ENCODE measurements at places on chromosomes 16 and 17.

DNA sequence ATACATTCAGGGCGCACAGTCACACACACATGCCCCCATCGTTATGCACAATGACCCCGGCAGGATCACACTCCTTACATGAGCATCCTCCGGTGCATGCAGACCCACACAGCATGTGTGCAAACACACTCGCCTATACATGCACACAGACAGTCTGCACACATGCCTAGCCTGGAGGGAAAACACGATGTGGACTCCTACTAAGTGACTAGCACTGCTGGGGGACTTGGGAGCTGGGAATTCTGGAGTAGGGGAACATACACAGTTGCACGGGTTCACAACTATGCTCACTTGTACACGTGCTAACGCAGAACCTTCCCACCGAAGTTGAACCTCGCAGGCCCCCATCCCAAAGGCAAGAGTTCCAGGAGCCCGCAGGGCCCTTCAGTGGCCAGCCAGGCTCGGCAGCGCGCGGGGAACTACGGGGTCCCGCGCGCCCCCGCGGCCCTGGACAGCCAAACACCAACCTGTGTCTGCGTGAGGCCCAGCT, 2.0 kb downstream of the DLX3 start:
- no peak for DNase-seq

GRCh38 chr16:12917653-12918052, 16.3 kb downstream of the SHISA9 start:
- no peak for DNase-seq

DNA sequence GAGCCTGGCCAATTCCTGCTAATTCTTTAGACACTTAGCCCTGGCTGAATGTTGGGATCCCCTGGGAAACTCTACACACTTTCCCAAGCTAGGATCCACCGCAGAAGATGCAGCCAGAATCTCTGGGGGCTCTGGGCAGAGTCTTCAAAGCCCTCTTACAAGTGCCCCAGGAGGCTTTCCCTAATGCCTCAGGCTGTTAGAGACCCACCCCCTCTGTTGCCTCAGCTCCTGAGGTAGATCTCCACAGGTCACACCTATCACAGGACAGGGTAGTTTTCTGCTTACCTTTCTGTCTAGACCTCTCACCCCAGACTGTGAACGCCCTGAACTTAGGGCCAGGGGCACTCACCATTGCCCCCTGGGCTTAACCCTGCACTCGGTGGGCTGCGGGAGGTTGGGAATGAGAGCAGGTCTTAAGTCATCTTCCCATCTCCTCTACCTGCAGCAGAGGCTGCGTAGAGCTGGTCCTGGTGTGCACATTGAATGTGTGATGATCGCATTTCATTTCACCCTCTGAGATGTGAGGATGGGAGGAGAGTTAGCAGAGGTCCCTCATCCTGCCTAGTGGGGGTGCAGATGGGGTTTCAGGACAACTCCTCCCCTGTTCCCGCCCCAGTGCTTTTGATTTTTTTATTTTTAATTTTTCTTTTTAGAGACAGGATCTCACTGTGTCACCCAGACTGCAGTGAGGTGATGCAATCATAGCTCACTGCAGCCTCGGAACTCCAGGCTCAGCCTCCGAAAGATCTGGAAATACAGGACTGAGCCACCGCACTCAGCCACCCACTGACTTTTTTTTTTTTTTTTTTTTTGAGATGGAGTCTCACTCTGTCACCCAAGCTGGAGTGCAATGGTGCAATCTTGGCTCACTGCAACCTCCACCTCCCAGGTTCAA, 89.0 kb upstream of the LHX1 start:
- DNase-seq, result no peak

DNA sequence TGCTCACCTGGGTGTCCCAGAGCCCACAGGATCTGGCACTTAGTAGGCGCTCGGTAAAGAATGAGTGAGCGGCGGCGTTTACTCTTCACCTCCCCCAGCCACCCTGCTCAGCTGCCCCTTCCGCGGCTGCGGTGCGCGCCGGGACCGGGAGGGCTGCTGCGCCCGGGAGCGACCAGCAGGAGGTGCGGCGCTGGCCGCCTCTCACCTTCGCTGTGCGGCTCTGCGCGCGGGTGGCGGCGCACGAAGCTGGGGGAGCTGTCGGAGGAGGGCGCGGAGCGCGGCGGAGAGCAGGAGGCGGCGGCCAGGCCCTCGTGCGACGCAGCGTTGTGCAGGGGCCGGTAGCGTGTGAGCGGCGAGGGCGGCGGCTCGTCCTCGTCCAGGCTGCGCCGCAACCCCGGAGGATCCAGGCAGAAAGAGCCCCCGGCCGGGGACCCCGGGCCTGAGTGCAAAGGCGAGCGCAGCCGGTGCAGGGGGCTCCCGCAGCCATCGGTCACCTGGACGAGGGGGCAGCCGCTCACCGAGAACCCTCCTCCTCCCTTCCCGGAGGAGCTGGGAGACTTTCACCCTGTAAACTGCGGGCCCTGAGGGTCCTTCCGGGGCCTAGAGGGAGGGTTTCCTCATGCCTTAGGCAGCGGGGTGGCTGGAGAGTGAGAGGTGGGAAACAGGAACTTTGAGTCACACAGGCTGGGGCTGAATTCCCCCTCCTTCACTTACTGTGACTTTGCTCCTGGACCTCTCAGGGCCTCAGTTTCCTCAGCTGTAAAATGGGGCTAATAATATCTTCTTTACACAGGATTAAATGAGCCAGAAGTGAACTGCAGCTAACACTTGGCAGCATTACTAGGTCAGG, 12.5 kb downstream of the SAMD14 start:
- DNase-seq, result peak; percentile 64

- peak; percentile 9 for DNase-seq
Observed at GRCh38 chr16:87735270-87736007, 30.3 kb downstream of the KLHDC4 start.

GRCh38 chr16:87851141-87851587, 18.1 kb downstream of the SLC7A5 start:
- DNase-seq, result no peak

DNA sequence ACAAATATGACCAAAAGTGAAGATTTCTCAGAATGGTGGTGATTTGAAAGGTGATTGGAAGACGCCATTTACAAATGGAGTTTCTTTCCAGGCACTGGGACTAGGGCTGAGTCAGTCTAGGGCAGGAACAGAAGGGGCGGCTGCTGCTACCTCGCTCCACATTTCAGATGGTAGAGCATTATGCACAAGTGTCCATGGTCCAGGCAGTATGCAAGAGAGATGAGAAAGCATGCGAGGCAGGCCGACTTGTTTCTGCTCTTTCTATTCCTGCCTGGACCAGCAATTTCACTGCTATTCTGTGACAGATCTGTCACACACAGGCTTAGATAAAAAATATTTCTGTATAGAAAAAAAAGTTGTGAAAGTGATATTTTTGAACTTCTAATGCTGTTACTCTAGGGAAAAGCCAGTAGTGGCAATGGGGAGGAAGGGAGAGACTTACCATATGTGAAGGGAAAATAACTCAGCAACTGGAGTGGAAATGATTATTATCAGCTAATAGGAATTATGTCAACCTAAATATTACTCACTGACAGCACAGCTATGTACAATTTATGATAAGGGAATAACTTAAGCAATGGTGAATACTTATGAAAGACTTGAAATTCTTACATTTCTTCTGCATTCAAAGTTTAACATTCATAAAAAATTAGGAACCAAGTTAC, 134.7 kb upstream of the NETO2 start:
- DNase-seq, result no peak

- no peak for DNase-seq
Observed at GRCh38 chr17:62804822-62805221, 3.3 kb downstream of the MARCHF10 start.

GRCh38 chr17:31699281-31699680, 159.8 kb downstream of the COPRS start:
- DNase-seq, result no peak

GRCh38 chr16:3007059-3007956, 5.4 kb upstream of the CLDN9 start:
- DNase-seq, result no peak

- DNase-seq, result no peak
Observed at GRCh38 chr17:35568561-35568960, 7.9 kb upstream of the SLFN14 start.

DNA sequence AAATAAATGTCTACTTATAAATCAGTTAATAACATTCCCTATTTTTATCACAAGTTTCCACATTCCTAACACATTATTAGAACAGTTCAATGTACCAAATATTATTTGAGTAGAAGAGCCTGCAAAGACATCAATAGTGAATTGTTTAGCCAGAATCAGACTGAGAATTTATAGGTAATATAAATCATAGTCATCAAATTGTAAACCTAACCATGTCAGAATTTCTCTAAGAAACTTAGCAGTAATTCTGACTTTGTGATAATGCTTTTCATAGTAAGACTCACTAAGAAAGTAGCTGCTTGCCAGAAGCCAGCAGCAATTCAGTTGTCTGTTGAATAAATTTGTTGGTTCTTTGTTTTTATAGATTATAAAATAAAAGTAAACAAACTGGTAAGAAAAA, 111.3 kb downstream of the USP32 start:
- DNase-seq, result no peak

GRCh38 chr17:77604301-77604972, 354.1 kb upstream of the TNRC6C start:
- DNase-seq, result no peak

GRCh38 chr16:66292241-66292935, 74.1 kb upstream of the CDH5 start:
- no peak for DNase-seq

DNA sequence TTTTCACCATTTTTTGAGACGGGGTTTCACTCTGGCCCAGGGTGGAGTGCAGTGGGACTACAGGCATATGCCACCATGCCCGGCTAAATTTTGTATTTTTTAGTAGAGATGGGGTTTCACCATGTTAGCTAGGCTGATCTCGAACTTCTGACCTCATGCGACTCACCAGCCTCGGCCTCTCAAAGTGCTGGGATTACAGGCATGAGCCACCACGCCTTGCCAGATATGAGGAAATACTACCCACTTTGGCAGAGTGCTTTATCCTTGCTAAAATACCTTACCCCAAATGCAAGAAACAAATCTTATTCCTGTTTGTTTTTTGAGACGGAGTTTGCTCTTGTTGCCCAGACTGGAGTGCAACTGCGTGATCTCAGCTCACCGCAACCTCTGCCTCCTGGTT, 62.9 kb upstream of the MGAT5B start:
- DNase-seq, result no peak

All from muscle of arm (tissue), 14 donors.